Adrenal gland (tissue), 19 donors: ENCODE measurements at places on chromosomes 13 and 19.

DNA sequence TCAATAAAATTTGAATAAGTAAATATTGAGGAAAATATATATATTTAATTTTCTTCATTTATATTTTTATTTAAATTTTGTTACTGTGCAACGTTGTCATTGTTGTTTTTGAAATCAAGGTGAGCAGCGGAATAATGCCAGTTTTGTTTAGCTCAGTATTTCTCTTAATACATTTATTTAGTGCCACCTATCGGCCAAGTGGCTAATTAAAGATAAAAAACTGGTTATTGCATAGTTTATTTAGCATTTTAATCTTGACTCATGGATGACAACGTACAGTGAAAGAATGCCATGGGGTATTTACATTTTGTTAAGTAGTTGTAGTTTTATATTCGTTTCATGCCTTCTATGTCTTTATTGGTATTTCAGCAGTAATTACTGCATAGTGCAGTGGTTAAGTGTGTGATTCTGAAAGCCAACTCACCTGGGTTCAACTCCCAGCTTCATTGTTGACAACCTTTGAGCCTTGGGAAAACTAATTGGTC lies 265.9 kb downstream of the MYO16 start:
- DNase-seq = no peak
- H3K4me1 ChIP-seq = no peaks in the 10 kb centered on the region
- no peak overlapping the region for H3K4me3 ChIP-seq
- H3K27me3 ChIP-seq = no peaks in the 10 kb centered on the region
- no peak overlapping the region for H3K27ac ChIP-seq

DNA sequence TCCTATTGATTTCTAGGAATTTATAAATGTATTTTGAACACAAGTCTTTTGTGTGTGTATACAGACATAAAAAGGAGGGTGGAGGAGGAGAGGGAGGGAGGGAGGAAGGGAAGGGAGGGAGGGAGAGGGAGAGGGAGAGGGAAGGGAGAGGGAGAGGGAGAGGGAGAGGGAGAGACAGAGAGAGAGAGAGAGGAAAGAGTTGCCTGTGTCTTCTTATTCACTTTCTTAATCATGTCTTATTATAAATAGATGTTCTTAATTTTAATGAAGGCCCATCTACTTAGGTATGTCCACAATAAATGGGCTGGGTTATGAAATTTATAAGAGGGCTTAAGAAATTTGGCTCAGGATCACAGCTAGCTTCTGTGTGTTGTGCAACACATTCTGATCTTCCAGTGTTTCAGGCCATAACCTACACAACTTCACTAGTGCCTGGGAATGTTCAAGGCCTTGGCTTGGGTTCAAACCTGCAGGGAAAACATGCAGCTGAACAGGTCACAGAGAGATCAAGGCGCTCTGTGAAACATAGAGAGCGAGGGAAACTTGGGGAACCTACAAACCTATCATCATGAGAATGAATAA lies 39.3 kb downstream of the ZNF45 start:
- no peak overlapping the region for H3K27ac ChIP-seq
- no peaks in the 10 kb centered on the region for H3K36me3 ChIP-seq
- DNase-seq = no peak
- H3K27me3 ChIP-seq = no peaks in the 10 kb centered on the region

DNA sequence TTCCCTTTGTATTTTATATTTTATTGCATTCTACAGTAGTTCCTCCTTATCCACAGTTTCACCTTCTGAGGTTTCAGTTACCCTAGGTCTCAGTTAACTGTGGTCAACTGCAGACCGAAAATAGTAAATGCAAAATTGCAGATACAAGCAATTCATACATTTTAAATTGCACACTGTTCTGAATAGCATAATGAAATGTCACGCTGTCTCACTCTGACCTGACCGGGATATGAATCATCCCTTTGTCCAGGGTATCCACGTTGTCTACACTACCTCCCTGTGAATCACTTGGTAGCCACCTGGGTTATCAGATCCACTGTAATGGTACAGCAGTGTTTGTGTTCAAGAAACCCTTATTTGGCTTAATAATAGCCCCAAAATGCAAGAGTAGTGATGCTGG lies 325.0 kb downstream of the DNAJC15 start:
- H3K4me1 ChIP-seq = no peaks in the 10 kb centered on the region
- no peak overlapping the region for H3K27ac ChIP-seq
- H3K36me3 ChIP-seq = no peaks in the 10 kb centered on the region

DNA sequence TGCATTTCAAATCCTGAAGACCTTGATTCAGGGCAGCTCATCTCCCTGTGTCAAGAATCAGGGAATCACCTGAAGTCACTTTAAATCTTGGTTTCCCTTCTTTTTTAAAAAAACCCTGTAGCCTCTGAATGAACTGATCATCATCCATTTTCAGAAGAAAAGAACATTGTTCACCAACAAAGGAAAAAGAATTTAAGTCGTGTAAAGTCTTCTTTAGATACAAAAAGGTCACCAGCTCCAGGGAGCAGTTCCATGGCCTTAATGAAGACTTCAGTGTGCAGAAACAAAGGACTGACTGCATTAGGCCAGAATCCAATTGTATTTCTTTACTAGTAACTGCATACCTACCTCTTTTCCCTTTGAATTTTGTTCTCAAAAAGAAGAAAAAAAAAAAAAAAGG lies 245.0 kb downstream of the ABCC4 start:
- H3K4me1 ChIP-seq = no peaks in the 10 kb centered on the region
- no peaks in the 10 kb centered on the region for H3K27me3 ChIP-seq
